ENCODE measurements at places on chromosomes 16 and 17.

DNA sequence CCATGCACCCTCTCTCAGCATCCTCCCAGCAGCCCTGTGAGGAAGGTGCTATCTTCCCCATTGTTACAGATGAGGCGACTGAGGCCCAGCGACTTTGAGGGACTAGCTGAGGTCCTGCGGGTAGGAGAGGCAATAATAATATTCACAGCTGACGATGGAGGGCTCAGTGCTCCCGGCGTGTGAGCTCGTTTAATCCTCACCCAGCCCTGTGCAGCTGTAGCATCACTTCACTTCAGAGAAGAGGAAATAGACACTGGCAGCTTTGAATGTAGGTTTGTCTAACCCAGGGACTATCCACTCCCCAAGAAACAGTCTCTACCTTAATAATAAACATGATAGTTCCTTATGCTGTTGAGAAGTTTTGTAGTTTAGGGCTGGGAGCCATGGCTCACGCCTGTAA, 21.6 kb downstream of the LASP1 start:
- no peak for DNase-seq

DNA sequence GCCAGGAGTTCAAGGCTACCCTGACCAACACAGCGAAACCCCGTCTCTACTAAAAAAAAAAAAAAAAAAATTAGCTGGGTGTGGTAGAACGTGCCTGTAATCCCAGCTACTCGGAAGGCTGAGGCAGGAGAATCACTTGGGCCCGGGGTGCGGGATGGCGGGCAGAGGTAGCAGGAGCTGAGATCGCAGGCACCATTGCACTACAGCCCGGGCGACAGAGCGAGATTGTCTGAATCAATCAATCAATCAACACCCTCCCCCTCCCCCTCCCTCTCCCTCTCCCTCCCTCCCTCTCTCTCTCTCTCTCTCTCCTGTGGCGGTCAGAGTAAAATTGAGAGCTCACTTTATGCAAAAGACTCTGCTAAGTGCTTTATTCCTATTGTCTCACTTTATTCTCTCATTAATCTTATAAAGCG, 1.2 kb downstream of the HSDL1 start:
- no peak for DNase-seq

DNA sequence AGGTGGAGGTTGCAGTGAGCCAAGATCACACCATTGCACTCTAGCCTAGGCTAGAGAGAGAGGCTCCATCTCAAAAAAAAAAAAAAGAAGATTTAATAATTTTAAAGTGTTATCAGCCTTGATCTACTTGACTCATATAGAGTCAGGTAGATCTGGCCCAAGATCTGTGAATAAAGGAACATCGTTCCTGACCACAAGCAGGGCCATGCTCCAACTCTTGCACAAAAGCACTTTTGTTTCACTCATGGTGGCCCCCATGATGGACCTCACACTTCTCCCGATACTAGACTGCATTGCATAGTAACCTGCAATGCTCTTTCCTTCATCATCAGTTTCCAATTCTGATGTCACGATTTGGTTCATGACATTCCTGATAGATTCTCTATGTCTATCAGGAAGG, 5.2 kb upstream of the MYH11 start:
- no peak for DNase-seq

DNA sequence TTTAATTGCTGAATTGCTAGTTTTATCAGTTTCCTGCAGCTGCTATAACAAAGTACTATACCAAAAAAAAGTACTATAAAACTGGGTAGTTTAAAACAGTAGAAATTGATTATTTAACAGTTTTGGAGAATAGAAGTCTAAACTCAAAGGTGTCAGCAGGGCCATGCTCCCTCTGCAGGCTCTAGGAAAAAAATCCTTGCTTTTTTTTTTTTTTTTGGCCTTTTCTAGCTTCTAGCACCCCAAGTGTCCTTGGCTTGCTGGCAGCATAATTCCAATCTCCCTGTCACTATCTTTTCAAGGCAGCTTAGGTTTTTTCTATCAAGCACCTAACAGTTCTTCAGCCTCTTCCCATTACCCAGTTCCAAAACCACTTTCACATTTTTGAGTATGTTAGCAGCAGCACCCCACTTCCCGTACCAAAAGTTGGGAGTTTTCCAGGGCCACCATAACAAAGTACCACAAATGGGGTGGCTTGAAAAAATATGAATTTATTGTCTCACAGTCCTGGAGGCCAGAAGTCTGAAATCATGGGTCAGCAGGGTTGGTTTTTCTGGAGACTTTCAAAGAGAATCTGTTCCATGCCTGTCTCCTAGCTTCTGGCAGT, 37.4 kb downstream of the BPTF start:
- no peak for DNase-seq

- DNase-seq: no peak
Observed at GRCh38 chr16:2465653-2466415, 5.3 kb upstream of the NTN3 start.

DNA sequence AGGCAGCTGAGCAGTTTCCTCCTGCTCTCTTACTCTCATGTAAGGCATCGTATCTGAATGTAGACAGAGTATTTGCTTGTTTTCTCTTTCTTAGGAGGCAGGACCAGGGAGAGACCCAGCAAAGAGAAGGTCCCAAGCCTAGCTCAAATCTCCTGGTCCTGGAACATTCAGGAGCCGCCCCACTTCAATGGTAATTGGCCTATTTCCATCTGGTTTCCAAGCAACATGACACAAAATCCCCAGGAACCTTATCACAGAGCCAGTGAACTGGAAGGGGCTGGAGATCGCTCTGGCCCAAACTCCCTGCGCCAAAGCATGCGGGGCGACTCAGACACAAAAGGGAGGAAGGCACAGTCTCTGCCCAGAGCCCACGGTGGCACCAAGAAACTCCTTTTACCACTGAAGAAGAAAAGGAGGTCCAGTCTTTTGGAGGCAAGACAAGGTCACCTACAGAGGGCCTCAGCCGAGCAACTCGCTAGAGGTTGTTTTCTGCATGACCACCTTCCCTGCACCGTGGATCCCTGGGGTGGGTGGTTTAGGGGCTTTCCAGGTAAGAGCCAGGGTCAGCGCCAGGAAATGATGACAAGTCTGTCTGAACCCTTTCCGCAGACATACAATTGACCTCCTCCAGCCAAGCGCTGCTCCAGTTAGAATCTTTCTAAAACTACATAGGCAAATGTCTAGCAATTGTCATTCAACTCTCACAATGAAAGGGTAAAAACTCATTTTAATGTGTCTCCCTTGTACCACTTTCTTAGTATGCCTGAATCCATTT, 394.7 kb downstream of the SOX9 start:
- no peak for DNase-seq

DNA sequence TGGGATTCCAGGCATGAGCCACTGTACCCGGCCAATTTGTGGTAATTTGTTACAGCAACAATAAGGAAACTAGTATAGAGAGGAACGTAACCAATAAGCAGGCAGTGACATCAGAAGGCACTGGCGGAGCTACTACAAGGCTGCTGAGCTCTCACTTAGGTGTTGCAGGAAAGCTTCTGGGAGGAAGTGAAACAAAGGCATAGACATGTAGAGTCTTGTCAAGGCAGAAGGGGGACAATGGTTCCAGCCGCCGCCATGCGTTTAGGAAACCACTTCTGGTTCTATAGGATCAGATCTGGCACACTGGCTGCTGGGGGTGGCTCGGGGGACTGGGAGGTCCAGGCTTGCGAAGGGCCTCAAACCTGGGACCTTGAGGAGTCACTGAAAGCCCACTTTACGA, 9.4 kb upstream of the CPSF4L start:
- DNase-seq: no peak

GRCh38 chr16:55473587-55473986, 5.4 kb upstream of the MMP2 start:
- no peak for DNase-seq

GRCh38 chr16:22848451-22848850, 34.5 kb downstream of the HS3ST2 start:
- no peak for DNase-seq

GRCh38 chr17:80959330-80960036, 32.2 kb upstream of the CHMP6 start:
- DNase-seq: no peak

- no peak for DNase-seq
Observed at GRCh38 chr17:29063992-29064391, 21.1 kb downstream of the PIPOX start.

GRCh38 chr16:8832717-8833105, 35.1 kb downstream of the PMM2 start:
- DNase-seq: no peak

GRCh38 chr16:35753559-35754390, 2294.4 kb downstream of the TP53TG3F start:
- no peak for DNase-seq

DNA sequence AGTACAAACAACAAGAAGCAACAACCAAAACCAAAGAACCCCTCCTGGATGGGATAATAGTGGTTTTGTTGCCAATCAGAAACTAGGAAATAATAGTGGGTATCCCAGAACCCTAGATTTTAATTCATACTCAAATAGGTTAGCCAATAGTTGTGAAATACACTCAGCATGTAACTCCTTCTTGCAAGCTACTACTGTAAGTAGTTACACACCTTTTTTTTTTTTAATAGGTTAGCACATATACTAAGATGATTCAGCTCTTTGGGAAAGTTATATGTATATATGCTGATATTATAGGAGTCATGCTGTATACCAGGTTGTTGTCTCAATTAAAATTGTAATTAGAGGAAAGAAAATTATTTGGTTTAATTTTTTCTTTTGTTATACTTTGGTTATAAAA, 92.5 kb upstream of the HAS3 start:
- no peak for DNase-seq

- no peak for DNase-seq
Observed at GRCh38 chr16:471353-472198, 46.1 kb downstream of the RAB11FIP3 start.

DNA sequence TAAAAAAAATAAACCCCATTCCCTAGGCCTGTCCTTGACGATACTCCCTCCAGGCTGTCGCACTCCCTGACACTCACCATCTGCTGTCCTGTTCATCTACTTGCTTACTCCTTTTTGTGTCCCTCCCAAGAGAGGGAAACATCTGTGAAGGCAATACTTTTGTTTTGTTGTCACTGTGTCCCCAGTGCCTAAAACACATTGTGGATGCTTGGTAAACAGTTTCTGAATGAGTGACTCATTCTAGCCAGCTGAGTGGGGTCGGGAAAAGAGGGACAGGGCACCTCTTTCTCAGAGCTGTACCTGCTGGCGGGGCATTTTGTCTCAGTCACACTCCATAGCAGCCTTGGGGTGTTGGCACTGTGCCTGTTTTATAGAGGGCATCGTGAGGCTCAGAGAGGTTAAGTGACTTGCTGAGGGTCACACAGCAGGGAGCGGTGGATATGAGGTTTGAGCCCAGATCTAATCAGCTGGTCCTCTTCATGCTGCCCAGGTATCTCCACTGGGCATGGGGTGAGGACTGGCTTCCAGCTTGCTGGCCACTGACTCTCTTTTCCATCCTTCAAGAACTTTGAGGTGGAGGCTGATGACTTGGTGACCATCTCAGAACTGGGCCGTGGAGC, 15.6 kb downstream of the MAP2K3 start:
- DNase-seq: no peak

- no peak for DNase-seq
Observed at GRCh38 chr17:29022074-29022473, 16.2 kb upstream of the SEZ6 start.

- DNase-seq: no peak
Observed at GRCh38 chr16:88331989-88332920, 50.5 kb upstream of the ZNF469 start.

GRCh38 chr17:29205047-29205446, 24.8 kb upstream of the MYO18A start:
- no peak for DNase-seq

GRCh38 chr16:11084484-11084875, 140.1 kb downstream of the CLEC16A start:
- no peak for DNase-seq

- no peak for DNase-seq
Observed at GRCh38 chr17:69150333-69150732, 8.6 kb upstream of the ABCA6 start.

GRCh38 chr17:27915709-27916108, 22.5 kb upstream of the LYRM9 start:
- DNase-seq: no peak

- DNase-seq: no peak
Observed at GRCh38 chr16:58037365-58038057, 12.0 kb downstream of the MMP15 start.

DNA sequence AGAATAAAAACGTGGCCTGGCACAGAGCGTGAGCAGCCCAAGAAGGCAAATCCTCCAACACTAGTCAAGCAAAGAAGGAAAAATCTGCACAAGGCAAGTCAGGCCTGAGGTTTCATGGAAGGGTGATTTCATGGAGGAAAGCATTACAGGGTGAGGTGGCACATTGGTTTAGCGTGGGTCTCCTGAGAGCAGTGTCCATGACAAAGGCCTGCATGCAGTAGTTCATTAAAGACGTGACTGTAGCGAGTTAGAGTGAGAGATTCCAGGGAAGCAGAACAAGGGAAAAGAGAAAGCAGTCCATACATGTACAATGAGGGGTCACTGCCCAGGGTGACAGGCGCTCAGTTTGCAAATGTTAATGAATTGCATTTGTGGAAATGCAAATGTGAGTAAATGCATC, 285.0 kb upstream of the ERCC4 start:
- DNase-seq: no peak

GRCh38 chr16:66871840-66872239, 8.5 kb upstream of the PDP2 start:
- DNase-seq: no peak

GRCh38 chr17:43482103-43483012, 1.4 kb upstream of the DHX8 start:
- no peak for DNase-seq

- no peak for DNase-seq
Observed at GRCh38 chr17:27545562-27546229, 85.3 kb upstream of the LGALS9 start.

DNA sequence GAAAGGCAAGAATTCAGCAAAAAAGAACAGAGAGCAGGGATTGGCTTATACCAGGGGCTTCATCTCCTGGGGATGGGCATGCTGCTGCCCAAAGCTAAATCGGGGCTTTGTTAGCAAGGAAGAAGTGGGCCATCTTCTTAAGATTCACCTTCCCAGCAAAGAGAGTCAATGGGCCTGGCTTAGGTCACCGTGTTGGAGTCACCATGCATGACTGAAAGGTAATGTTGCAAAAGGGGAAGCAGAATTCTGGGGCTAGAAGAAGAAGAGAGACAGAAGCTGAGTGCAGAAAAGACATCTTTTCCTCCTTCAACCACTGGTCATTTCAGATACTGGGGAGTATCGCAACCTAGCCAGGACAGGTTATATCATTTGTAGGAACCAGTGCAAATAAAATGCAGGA, 76.3 kb upstream of the KIFC3 start:
- no peak for DNase-seq

- no peak for DNase-seq
Observed at GRCh38 chr17:31144428-31144827, 49.7 kb downstream of the NF1 start.

GRCh38 chr17:48122665-48123045, 15.1 kb downstream of the SNX11 start:
- no peak for DNase-seq

DNA sequence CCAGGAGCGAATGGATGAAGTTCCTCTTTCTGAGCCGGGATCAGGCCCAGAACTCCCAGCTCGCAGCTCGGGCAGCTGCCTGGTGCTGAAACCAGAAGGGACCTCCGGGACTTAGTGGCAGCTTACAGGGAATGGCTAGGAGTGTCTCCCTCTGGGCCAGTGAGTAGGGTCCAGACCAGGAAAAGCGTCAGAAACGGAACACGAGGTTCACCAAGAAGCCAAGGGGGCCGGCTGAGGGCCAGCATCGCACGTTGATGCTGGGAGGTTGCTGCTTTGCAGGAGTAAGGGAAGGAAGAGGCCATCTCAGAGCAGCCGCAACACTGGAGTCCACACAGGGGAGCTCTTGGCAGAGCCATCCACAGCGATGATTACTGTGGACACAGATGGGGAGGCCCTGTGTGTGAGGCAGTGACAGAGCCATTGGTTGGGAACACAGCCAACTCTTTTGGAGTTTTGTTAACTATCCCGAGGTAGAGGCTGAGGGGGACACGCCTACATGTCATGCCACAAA, 74.0 kb upstream of the CREBBP start:
- no peak for DNase-seq
